NCI-H510A (cell line): ENCODE measurements at places on chromosomes 16 and 17.

- no peak for DNase-seq
These were observed 480 bp downstream of the TXNL4B start for GRCh38 chr16:72092832-72093447.

- DNase-seq, result peak; percentile 12
These were observed 119.1 kb downstream of the FTO start for GRCh38 chr16:53822936-53823529.

DNA sequence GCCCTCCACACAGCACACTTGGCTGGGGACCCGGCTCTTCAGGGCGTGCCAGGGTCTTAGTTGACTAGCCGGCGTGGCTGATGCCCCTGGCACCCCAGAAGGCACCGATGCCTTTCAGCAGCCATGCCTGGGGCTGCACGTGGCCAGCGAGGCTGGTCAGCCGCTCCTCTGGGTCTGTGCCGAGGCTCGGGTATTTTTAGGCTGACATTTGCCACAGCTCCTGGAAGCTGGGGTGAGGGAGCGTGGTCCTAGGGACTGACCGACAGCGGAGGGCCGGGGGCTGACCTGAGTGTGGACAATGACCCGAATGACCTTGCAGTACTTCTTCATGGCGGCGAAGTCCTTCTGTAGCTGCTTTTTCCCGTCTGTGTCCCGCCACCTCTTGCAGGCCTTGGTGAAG, 3.9 kb downstream of the RPL3L start:
- no peak for DNase-seq

DNA sequence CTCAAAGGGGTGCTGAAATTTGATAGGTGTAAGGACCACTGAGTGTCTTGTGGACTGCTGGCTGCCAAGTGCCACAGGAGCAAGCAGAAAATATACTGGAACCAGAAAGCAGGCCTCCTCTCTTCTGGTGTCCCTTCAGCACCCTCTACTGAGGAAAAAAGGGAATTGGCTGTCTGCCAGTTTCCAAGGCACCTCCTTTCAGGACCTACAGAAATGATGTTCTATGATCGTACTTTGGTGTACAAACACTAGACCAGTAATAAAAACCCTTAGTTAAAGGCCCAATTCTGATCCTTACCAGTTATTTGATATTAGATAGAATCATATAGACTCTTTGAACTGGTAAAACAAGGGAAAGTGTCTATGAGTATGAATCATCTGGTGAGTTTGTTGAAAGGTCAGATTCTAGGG, 35.8 kb upstream of the BCAS3 start:
- peak; percentile 68 for DNase-seq

- peak; percentile 7 for DNase-seq
These were observed 2.0 kb upstream of the SPAG7 start for GRCh38 chr17:4969551-4970173.

DNA sequence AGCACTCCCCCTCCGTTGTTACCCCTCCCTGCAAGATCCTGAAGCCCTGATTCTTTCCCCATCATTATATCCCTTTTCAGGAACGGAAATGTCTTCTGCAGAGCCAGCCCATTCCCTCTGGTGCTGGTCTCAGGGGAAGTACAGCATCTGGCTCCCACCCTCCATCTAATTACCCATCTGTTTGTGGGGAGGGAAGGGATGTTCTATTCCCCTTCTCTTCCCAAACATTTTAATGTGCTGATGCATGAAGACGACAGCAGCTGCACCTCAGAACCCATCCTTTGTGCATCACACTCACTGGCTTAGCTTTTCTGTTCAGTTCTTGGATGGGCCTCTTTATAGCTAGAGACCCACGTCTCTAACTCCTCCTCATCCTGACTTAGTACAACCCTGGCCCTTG, 367.2 kb downstream of the CDH13 start:
- no peak for DNase-seq

- DNase-seq, result peak; percentile 98
These were observed 46.9 kb downstream of the TUBD1 start for GRCh38 chr17:59845595-59846393.

GRCh38 chr17:19243838-19244237, 6.7 kb downstream of the EPN2 start:
- no peak for DNase-seq

DNA sequence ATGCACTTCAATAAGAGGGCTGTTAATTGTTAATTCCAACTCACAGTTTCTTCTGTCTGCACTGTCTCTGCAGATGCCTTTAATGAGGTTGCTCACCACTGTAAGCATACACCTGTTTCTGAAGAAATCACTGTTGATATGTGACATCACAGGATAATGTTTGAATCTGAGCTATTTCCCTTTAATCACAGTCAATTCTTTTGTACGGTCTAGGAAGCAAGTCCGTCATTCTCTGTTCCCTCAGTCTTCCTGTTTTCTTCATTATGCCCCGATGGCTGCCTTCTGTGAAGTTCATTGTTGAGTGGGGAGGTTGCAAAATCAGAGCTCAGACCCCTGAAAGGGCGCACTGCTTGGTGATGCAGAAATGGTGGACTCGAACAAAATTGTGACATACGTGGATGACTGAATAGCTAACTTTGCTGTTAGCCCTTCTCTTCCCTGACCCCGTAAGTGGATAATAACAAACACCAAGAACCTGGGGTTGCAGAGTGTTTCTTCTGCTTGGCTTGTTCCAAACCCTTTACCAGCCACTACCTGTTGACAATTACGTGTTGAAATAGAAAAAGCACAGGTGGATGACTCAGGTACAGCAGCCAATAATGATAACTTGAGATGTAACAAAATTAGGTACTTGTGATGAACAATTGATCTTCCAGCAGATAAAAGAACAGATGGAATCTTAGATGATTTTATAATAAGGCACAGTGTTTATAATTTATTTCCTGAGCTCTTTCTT, 71.9 kb upstream of the AXIN2 start:
- DNase-seq, result no peak

- DNase-seq, result no peak
These were observed 74.3 kb upstream of the CES5A start for GRCh38 chr16:55949518-55949917.

DNA sequence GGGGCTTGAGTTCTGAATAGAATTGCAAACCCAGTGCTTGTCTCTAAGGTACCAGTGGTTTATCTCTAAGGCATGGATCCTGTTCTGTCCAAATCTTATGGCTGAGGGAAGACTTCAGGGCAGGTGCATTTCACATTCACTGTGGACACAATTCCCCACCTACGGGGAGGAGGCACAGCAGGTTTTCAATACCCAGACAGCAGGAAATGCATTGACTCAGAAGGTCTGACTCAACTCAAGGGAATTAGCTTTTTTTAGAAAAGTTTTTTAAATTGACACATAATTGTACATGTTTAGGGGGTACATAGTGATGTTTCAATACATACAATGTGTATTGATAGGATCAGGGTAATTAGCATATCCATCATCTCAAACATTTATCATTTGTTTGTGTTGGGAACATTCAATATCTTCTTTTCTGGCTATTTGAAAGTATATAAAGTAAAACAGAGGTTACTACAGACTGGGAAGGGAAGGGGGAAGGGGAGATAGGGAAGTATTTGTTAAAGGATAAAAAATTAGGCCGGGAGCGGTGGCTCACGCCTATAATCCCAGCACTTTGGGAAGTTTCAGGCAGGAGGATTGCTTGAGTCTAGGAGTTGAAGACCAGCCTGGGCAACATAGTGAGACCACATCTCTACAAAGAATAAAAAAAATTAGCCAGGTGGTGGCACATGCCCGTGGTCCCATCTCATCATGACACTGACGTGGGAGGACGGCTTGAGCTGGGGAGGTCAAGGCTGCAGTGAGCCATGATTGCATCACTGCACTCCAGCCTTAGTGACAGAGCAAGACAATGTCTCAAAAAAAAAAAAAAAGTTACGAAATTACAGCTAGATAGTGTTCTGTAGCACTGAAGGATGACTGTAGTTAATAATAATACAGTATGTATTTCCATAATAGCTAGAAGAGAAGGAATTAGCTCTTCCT, 54.9 kb downstream of the RGS9 start:
- no peak for DNase-seq

- no peak for DNase-seq
These were observed 30.7 kb upstream of the MED9 start for GRCh38 chr17:17445925-17446665.

- DNase-seq, result peak; percentile 42
These were observed 4.6 kb downstream of the UNC119 start for GRCh38 chr17:28547623-28548416.

DNA sequence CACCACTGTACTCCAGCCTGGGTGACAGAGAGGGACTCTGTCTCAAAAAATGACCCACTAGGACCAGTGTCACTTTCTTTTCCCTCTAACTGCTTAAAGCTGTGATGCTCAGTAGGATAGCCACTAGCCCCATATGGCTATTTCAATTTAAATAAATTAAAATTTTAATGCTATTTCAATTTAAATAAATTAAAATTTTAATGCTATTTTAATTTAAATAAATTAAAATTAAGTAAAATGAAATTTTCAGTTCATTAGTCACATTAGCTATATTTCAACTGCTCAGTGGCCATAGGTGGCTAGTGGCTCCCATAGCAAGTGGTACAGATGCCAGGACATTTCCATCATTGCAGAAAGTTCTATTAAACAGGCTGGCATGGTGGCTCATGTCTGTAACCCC, 43.0 kb downstream of the NLRC5 start:
- DNase-seq, result no peak
